Left renal pelvis (tissue), 4 donors: ENCODE measurements at places on chromosomes 11 and 22. TPM values are rescaled to one million over a fixed set of nuclear protein-coding genes. Genes with fewer than 3 reads are reported as not detected.

The MS4A6E gene
- not detected for polyA plus RNA-seq

GRCh38 chr11:119755356-119756071 is 26.5 kb upstream of the NECTIN1 start:
- DNase-seq, result no peak

DNA sequence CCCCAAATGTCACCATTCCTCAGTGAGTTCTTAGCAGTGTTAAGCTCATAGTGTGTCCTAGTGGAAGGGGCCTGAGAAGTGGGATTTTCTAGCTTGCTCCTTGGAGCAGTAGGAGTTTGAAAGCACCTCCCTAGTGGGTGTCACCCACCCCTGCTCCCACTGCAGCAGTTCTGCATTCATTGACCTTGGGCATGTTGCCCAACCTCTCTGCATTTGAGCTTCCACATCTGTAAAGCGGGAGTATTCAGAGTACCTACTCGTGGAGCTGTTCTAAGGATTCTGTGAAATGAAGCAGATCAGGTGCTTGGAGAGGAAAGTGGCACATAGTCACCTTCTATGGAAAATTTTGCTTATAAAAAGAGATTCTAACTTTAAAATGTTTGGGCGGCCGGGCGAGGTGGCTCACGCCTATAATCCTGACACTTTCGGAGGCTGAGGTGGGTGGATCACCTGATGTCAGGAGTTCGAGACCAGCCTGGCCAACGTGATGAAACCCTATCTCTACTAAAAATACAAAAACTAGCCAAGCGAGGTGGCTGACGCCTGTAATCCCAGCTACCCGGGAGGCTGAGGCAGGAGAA is 16.9 kb downstream of the LMO2 start:
- no peak for DNase-seq

DNA sequence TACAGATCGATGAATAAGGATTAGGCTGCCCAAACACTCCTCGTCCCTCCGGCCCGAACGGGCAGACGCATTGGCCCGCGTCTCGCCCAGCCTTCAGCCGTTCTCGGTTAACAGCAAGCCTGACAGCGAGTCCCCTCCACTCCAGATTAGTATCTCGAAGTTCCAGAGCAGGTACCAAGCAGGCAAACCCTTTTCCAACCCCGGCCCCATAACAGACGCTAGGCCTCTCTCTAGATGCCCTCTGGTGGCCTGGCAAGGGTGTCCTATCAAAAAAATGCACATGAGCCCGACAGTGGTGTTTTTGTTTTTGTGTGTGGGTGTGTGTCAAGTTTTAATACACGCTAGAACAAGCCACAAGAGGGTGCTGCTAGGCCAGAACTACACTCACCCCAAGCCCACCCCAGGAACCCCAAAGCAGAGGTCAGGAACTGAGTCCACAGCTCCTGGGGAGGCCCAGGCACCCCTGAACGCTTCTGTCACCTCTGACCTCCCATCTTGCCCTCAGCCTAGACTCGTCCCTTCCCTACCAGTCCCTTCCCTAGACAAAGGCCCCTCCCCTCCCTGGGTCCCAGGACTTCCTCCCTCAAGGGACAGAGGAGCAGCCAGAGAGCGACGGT is 658 bp upstream of the ARFGAP2 start:
- no peak for DNase-seq

GRCh38 chr22:50672471-50673230 is at the start of gene SHANK3:
SHANK3 (plus strand) TSS chr22:50672823.
- DNase-seq, result no peak

GRCh38 chr11:59267196-59267595 is 54.5 kb upstream of the MPEG1 start:
- DNase-seq, result no peak

The MOV10L1 gene
- 0.53 TPM for polyA plus RNA-seq

DNA sequence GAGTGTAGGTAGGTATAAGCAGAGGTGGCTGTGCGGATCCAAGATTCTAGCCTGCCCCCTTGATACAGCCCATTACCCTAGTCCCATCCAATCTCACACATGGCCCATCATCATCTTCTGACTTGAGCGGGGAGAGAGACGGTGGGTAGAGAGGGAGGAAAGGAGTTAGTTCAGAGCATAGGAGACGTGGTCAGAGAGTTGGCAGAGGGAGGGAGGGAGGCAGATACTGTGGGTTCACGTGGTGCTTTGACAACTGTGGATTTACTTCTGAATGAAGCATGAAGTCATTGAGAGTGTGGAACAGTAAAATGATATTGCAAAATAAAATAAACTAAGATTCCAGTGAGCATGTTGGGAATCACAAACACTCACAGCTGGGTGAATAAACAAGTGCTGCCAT is 31.4 kb upstream of the VPREB1 start:
- no peak for DNase-seq

The TESMIN gene
- 18.7 TPM for polyA plus RNA-seq

The TREH gene
- polyA plus RNA-seq, result 1.5 TPM

DNA sequence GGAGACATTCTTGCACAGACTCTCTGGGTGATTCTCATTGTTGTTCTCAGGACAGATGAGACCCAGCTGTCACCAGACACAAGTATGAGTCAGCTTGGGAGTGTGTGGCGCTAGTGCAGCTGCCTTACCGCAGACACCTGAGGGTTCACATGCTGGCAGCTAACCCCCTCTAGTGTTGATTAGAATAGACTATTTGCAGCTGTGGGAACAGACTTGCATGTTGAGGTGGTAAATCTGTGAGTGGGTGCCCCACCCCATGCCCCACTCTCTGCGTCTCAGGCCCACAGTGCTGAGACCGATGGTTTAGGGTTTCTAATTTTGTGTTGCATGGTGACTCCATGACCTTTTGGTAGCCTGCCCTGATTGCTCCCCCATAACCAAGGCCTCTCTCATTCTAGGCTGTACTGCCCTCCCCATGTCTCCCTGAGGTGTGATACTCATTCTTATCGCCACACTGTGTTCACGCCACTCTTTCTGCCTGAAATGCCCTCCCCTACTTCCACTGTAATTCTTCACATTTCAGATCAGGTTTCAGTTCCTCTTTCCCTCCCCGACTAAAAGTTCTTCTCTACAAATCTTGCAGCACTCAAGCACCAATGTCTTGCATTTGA is 73.7 kb upstream of the KIRREL3 start:
- DNase-seq, result peak; percentile 51

- no peak for DNase-seq
These were observed 471 bp upstream of the CEP126 start for GRCh38 chr11:101914341-101914737.

- DNase-seq, result no peak
These were observed 17.1 kb downstream of the MUC6 start for GRCh38 chr11:1019321-1019910.

The CCDC85B gene
- 4.8 TPM for polyA plus RNA-seq

DNA sequence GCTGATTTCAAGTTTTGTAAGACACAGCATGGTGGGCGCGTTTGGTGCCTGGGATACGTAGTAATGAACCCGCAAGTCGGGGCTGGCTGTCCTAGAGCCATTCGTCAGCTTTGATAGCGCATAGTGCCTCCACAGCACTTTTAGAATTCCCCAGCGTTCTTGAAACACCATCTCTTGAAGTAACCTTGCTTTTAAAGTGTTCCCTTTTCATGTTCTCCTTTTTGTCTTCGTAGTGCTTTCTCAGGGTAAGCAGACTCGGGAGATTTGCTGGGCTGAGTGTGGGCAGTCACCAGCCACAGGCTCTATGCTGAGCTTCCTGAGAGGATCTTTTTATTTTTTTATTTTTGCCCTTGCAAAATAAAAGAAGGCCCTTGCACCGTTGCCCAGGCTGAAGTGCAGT is 39.6 kb upstream of the CTTN start:
- DNase-seq, result no peak

DNA sequence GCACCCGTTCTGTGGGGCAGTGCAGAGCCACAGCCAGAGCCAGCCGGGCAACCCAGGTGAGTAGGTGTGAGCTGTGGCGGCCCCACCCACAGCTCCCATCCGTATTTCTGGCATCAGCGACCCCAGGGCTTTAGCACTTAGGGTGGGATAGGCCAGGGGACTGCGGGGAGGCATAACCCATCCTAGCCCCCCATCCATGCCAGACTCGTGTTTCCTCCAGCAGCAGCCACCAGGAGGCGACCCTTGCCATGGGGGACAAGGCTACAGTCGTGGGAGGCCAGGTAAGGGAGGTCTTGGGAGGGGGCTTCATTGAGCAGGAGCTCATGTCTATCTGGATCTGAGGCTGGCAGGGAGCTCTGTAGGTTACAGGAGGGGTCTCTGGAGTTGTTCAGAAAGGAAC is 873 bp downstream of the OTOG start:
- no peak for DNase-seq

- DNase-seq, result no peak
These were observed 131.0 kb downstream of the SLC1A2 start for GRCh38 chr11:35288309-35288708.

The NAA40 gene
- polyA plus RNA-seq, result 34.9 TPM

DNA sequence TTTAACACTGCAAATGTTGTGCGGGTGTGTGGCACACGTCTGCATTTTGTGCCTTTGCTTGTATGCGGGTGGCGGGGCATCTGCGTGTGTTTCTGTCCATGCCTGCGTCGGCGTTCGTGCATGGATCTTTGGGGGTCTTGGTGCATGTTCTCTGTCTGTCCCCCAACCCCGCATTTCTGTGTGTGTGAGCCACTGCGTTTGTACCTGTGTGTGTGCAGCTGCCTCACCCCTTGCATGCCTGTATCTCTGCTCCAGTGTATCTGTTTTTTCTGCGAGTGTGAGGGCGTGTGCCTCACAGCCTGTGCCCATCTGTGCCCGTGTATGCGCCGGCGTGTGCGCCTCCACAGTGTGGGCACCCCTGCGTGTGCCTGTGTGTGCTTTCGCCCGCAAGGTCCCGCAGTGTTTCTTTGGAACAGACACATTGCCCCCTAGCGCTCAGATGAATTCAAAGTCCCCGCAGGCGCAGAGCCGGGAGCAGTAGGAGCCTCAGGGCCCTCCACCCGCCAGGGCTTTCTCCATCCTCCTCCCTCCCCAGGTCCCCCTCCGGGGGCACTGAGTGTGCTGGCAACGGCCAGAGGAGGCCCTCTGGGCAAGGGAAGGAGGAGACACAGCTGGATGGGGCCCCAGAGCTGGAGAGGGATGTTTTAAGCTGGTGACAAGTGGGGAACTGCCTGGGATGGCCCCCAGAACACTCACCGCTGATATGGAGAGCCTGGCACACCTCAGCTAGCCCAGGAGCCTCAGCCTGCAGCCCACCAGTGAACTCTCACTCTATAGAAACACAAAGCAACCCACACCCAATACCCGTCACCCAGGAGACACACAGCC is 3.1 kb upstream of the MN1 start:
- DNase-seq, result no peak

GRCh38 chr11:110766316-110766715 is 54.1 kb upstream of the ARHGAP20 start:
- DNase-seq, result no peak

GRCh38 chr11:6682591-6682935 is 577 bp downstream of the MRPL17 start:
- DNase-seq, result no peak

GRCh38 chr11:34432822-34433221 is 5.9 kb upstream of the CAT start:
- no peak for DNase-seq

The SCGB1C1 gene
- not detected for polyA plus RNA-seq

GRCh38 chr11:33045551-33046255 is 6.3 kb downstream of the TCP11L1 start:
- DNase-seq, result no peak

DNA sequence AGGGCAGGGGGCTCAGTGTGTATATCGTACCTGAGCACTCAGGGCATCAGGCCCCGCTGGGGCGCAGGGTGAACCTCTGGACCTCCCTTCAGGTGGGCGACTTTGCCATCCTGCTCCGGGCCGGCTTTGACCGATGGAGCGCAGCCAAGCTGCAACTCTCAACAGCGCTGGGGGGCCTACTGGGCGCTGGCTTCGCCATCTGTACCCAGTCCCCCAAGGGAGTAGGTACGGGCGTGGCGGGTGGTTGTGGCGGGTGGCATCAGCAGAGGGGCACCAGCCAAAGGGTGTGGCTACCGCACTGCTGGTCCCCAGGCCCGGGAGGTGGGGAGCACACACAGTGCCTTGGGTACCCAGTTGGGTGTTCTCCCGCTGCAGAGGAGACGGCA is 6.3 kb downstream of the SLC39A13 start:
- no peak for DNase-seq

- DNase-seq, result no peak
These were observed 1.4 kb downstream of the TRIM34 start for GRCh38 chr11:5626196-5626595.

GRCh38 chr11:110762590-110762989 is 50.4 kb upstream of the ARHGAP20 start:
- no peak for DNase-seq

DNA sequence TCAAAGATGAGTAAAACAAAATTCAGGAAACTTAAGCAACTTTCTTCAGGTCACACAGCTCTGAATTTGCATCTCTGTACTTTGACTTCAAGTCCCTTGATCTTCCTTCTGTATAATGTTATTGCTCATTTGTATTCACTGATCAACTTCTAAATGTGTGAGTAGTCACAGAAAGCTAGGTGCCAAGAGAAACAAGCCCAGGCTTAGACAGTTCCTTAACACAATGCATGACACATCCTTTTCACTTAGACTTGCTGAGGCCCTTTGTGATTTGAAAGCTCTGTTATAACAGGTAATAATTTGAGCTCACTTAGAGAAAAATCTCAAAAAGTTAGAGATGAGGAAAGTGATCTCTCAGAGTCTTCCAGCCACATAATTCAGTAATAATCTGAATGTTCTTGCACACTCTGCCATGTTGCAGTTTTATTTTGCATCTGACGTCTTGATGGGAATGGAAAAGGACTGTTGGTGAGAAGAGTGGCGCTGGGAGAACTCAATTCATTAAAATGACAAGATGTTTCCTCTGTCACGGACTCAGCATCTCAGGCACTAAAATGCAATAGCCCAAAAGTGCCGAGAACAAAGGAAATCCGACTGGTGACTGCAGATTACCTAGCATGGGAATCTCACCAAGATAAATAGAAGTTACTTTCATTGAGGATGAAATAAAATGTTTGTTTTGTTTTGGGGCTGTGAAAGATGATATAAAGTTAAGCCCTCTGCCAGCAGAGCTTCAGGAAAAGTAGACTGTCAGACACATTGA is 665.3 kb downstream of the OPCML start:
- no peak for DNase-seq

The SERHL2 gene
- 6.2 TPM for polyA plus RNA-seq

The BDNF gene
- 1.4 TPM for polyA plus RNA-seq

DNA sequence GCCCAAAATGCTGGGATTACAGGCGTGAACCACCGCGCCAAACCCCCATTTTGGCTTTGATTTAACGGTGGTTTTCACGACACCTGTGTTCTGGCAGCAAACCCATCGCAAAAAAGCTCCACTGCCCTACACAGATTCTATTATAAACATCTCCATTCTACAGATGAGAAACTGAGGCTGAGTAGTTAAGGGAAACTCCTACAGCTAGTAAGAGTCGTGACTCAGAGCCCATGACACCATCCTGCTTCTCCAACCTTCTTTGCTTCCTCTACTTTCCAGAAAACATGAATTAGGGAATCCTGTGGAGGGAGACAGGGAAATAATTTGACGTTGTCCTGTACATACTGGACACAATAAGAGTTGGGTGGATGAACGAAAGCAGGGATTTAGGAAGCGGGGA is 429 bp upstream of the SNX15 start:
- DNase-seq, result no peak
